ENCODE measurements at places on chromosomes 7 and 10.
A peak's percentile ranks its signal among the peaks of the same experiment; 100 is the strongest.

- no peak for DNase-seq
These were observed 92.8 kb upstream of the MKLN1 start for GRCh38 chr7:131234719-131235488.

DNA sequence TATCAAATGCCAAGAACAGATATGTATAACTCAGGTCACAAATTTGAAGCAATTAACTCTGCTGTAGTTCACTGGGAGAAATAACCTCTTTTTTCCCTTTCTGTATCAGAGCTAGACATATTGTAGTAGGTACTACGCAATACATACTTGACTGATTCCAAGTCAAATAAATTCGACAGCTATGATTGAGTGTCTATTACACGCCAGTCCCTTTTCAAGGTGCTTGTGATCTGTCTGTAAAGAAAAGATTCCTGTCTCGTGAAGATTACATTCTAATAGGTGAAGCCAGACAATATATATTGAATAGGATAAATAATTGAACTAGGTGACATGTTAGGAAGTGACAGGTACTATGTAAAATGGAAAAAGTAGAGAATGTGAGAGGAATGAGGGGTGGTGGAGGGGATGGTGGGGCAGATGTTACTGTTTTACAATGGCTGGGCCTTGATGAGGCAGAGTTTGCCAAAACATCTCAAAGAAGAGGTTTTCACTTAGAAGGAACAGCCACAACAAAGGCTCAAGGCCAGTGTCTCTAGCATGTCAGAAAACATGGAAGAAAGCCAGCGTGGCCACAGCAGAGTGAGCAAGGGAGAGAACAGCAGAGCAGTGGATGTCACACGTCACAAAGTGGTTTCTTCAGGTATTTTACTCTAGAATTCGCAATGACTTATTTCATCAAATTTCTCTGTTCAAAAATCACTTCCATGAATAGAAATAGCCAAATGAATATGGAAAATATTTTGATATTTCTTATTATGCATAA, 282.6 kb upstream of the CACNA2D1 start:
- no peak for DNase-seq

DNA sequence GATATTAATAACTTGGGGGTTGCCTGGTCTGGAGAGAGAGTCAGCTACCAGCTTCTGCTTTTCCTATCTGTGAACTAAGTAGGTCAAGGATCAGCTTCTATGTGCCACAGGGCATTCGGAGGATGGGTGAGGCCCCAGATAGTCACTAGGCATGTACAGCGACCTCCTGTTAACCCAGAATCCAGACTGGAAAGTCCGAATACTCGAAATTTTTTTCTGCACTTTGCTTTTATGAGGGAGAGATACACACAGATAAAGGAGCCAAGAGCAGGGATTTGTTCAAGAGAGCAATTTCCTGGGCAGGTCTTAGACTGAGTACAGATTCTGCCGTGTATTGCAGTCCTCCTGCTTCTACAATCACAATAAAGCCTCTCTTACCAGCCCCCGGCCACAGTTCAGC, 54.2 kb downstream of the EMX2 start:
- no peak for DNase-seq

- no peak for DNase-seq
These were observed 77.8 kb upstream of the PDK4 start for GRCh38 chr7:95674101-95674500.

- DNase-seq, result no peak
These were observed 1.2 kb downstream of the MLXIPL start for GRCh38 chr7:73622909-73623797.

DNA sequence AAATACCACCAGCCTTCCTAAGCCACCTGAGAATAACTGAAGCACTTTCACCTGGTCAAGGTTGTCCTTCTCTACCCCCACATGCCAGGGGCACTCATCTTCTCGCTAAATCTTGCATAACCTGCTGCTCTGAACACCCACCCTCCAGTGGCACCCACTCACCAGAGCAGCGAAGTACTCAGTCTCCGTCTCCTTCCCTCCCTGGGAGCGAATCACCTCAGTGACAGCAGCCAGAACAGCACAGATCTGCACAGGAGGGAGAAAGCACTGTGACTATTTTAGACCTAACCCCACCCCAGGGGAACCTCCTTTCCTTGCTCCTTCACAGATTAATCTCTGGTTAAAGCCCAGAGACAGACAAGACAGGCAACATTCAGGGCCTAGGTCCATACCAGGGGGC, 5.1 kb downstream of the RRP12 start:
- DNase-seq, result no peak

DNA sequence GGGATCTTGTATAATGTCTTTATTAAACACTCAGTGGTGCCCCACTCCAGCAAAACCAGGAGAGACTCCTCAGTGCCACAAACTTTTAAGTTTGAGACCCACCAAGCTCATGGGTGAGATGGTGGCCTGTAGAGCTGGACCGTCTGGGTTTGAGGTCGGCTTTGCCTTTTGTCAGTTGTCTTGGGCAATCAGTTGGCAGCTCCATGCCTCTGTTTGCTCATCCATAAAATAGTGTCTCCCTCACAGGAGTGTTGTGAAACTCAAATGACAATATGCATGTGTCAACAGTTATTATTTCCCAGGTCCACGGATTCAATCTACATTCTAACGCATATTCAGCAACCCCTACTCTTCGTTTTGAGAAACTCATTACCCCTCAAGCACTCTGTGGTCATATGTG, 367.8 kb upstream of the C7orf33 start:
- no peak for DNase-seq

GRCh38 chr10:44809647-44810046, 101.5 kb upstream of the TMEM72 start:
- no peak for DNase-seq

GRCh38 chr10:11330383-11331045, 280.9 kb downstream of the USP6NL start:
- no peak for DNase-seq

- DNase-seq, result no peak
These were observed 13.8 kb downstream of the MTERF1 start for GRCh38 chr7:91866599-91867148.

DNA sequence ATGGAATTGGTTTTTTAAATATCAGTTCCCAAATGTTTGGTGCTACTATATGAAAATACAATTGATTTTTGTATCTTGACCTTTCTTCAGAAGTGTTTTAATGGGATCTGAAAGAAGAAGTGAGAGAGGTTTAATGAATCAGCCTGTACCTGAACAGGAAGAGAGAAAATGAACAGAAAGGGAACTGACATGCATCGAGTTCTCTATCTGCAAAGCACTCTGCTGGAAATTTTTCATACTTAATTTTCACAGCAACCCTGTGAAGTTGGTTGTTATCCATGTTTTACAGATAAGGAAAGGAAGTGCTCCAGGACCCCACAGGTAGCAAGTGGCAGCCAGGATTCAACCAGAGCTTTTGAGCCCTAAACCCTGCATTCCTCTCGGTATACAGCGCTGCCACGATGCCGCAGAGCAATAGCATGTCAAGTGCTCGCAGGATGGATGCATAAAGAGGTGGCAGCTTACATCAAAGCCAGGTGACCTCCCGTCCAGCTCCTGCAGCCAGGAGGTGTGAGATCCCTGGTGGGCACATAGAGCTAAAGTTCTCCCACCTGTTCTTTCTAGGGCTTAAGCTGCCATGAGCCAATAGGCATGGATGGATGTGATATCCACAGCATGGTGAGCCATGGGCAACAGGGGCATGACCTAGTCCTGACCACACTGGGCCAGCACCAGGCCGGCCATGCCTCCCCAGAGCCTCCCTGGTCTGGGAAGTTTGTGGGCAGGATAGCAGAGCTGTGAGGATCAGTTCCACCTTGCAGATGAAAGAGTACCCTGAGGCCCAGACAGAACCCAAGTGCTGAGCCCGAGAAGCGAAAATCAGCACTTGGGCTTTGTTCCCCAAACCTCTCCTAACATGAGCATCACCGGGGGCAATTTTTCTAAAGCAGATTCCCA, 57.2 kb downstream of the CALML3 start:
- DNase-seq, result no peak

DNA sequence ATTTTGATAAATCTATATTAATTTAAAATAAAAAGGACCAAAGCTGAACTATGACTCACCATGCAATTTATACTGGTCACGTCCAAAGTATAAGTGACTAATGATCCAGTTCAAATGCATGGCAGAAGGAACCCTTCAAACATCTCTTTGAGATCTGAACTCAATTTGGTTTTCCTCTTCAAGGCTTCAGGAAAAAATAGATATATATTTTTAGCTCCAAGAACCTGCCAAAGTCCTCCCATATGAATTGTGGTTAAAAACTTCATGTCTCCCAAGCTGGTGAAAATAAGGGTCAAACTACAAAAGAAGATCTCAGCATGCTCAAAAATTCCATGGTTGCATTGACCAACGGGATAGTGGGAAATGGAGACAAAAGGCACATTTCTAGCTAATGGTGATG, 34.6 kb upstream of the PDE1C start:
- no peak for DNase-seq

DNA sequence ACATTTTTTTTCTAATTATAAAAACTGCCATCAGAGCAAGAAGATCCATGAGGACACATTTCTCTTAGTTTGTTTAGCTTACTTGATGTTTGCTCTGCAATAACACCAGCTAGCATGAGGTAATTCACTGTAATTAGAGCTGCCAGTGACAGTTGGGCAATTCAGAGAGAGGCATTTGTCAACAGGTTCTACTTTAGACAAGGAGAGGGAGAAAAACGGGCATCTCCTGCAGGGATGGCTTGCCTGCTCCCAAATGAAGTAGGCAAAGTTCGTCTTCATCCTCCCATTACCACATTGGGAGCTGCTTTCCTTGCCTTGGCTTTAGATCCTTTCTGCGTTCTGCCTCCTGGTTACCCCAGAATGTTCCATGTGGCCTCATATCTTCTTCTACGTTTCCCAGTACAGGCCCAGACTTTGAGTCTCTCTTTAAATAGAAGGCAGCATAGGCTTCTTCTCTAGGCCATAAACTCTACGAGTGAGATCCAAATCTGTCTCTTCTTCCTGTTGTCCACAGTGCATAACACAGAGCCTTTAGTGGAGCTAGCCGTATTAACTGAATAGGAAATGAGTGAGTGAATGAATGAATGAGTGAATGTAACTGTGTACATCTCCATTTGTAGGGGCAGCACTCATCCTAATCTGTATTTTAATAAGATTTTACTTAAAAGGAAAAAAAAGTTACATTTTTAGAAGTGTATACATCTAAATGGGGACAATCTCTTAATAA, 21.2 kb downstream of the ASB15 start:
- DNase-seq, result peak; percentile 66

GRCh38 chr10:24947304-24948097, 4.9 kb downstream of the PRTFDC1 start:
- DNase-seq, result no peak

DNA sequence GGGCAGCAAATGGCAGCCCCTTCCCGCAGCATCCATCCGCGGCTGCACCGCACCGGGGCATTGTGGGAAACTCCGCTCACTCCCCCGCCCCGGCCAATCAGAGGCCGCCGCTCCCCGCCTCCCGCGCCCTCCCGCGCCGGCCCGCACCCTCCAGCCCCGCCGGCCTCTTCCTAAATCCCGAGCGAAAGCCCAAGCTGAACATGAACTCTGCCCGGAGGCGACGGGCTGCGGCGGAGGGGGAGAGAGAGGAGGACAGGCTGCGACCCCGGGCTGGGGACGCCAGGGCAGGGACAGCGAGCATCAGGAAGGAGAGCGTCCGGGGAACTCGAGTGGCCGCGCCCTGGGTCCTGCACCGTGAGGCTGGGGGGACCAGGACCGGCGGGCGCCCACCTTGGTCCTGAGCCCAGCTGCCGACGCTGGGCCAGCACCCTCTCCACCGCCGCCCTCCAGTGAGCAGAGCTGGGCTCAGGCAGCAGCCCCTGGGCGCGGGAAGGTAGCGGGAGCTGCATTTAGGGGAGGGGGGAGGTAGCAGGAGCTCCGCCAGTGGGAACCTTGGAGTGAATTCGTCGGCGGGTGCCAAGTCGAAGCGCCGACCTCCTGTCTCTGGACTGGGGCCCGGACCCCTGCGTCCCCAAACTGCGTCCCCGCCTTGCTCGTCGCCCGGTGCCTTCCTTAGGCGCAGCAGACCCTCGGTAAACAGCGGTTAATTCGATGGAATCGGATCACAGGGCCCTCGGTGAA, at the start of gene DGKI:
Gene DGKI (minus strand): TSS at position 148 of the 741 bp plus-strand sequence.
- no peak for DNase-seq

GRCh38 chr7:43585562-43585961, 2.7 kb downstream of the STK17A start:
- no peak for DNase-seq

- no peak for DNase-seq
These were observed 412 bp downstream of the PIP4K2A start for GRCh38 chr10:22713853-22714478.

GRCh38 chr10:35912615-35913569, 270.8 kb upstream of the FZD8 start:
- DNase-seq, result no peak

- no peak for DNase-seq
These were observed 90.5 kb upstream of the SVIL start for GRCh38 chr10:29725133-29725720.

DNA sequence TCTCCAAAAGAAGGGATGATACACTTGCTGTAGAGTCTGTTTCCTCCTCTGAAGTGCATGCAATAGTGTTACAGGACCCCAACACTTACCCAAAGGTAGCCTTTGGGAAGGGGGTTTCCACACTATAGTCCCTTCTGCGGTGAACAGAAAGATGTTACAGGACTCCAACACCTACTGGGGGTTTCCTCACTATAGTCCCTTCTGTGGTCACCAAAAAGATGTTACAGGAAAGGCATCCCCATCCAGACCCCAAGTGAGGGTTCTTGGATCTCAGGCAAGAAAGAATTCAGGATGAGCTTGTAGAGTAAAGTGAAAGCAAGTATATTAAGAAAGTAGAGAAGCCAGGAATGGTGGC, 69.2 kb upstream of the PIK3CG start:
- no peak for DNase-seq

GRCh38 chr10:91742229-91742628, 56.0 kb upstream of the TNKS2 start:
- no peak for DNase-seq

DNA sequence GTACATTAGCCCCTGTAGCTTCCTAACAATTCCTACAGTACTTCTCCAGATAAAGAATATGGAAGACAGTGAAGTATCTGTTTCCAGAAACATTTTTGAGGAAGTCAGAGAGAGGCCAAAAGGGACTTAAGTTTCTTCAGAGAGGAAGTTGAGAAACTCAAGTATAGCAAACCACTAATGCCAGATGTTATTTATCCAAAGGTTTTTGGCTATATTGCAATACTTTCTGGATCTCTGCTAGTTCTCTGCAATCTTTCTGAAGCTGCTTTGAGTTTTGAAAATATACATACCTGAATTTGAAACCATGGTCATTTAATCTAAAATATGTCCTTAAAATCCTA, 64.7 kb downstream of the BICC1 start:
- DNase-seq, result no peak

- DNase-seq, result no peak
These were observed 275.4 kb upstream of the PFKP start for GRCh38 chr10:2791774-2792443.

DNA sequence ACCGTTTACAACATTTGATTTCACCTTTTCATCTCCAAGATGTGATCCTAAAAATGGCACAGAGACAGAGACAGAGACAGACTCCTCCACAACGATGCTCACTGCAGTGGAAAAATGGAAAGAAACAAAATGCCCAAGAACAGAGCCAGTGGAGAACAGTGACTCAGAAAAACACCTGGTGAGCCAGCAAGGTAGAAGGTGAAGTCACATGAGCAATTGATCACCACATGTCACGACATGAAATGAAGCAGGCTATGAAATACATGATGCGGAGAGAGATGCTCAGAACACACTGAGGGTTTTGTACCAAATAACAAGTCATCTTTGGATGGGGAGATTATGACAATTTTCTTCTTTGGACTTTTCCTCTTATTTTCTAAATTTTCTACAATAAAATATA, 3.5 kb downstream of the MSMB start:
- DNase-seq, result no peak

GRCh38 chr7:105268056-105268455, 120.7 kb downstream of the SRPK2 start:
- DNase-seq, result no peak
